ENCODE measurements at places on chromosomes 2 and 18.

GRCh38 chr18:74006143-74006542 lies 141.5 kb downstream of the FBXO15 start:
- no peak for DNase-seq

DNA sequence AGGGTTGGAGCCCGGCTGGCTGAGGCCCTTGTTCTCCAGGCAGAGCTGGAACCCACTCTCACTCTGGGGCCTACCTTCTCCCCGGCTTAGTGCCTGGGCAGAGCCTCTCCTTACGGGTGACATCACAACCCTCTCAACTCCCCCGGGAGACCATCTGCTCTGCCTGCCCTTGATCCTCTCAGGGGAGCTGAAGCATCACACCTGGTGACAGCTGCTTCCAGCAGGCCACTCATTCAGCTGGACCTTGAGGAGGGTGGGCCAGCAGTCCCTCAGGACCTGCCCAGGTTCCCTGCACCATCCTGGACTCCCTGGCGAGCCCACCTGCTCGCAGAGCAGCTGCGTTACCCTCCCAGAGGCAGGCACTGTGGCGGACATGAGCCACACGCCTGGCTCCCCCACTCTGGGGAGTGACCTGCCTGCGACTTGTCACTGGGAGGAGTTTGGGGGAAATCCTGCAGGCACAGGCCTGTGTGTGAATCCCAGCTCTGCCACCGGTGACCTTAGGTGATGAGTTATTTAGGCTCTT lies 13.1 kb downstream of the HS6ST1 start:
- no peak for DNase-seq

DNA sequence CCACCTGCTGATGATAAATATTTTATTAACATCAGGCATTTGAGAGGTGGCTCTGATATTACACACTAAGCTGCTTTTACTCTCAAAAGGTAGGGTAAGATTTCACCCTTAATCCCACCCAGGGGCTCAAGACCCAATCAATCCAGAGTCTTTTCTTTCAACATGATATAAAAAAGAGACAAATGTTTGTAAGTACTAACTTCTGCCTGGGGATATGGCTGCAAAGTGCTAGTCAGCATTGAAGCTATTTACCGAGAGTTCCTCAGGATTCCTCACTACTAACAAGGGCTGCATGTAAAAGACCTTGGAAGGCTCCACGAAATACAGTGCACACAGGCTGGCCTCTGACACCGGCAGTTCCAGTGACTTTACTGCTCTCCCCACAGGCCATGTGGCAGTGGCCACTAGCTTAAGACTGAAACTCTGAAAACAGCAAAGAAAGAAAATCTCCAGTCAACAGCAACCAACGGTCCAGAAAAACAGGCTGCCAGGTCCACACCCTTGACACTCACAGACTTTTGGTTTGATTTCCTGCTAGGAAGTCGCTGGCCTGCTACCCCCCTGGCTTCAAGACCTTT lies 11.2 kb downstream of the MREG start:
- no peak for DNase-seq

- no peak for DNase-seq
Observed at GRCh38 chr2:167924556-167924955, 322.8 kb downstream of the STK39 start.

DNA sequence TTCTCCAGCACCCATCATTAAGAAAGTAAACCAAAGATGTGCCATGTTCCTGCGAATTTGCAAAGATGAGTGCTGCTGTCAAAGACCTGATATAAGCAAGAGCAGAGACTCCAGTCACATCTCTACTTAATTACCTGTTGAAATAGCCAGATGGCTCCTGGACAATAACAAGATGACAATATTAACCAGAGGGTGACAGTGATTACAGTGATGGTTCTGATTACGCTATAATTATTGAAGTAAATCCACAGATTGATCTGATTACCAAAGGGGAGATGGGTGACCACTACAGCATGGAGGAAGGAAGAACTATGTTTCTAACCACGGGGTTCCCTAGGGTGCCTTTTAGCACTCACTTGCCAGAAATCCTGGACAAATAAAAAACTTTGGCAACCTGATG lies 36.5 kb upstream of the AFF3 start:
- no peak for DNase-seq

GRCh38 chr2:61356958-61357350 lies 113.9 kb downstream of the USP34 start:
- no peak for DNase-seq
